ENCODE measurements at places on chromosomes 3 and 15.

DNA sequence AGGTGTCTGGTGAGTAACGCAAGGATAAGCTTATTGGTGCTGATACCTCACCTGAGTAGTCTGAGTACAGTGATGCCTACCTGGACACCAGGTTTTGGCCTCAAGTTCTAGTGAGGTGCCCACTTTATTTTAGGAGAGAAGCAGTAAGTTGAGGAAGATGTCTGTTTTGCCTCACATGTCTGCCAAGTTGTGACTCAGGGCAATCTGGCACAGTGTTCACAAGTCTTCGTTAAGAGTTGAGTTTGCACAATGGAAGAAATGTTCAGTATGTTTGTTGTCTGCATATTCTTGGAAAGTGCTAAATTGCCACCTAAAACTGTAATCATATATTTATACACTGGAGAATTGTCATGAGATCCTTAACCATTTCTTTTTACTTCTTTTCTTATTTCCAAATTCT is 122.2 kb downstream of the KCNH8 start:
- DNase-seq, result no peak

DNA sequence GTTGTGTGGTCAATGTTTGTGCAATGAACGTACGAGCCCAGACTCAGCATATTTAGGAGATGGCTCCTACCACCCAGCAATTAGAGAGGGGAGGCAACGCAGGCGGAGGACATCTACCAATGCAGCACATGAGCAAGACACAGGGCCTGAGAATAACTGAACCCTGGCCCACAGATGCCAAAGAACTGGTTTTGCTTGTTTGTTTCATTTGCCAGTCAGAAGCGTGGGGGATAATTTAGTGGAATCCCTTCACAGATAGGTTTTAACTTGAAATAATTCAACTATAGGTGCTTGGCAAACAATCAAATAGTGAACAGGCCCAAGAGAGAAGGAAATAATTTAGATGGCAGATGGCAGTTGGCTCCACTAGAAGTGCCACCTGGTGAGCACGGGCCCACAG is 54.8 kb downstream of the LIPC start:
- no peak for DNase-seq

DNA sequence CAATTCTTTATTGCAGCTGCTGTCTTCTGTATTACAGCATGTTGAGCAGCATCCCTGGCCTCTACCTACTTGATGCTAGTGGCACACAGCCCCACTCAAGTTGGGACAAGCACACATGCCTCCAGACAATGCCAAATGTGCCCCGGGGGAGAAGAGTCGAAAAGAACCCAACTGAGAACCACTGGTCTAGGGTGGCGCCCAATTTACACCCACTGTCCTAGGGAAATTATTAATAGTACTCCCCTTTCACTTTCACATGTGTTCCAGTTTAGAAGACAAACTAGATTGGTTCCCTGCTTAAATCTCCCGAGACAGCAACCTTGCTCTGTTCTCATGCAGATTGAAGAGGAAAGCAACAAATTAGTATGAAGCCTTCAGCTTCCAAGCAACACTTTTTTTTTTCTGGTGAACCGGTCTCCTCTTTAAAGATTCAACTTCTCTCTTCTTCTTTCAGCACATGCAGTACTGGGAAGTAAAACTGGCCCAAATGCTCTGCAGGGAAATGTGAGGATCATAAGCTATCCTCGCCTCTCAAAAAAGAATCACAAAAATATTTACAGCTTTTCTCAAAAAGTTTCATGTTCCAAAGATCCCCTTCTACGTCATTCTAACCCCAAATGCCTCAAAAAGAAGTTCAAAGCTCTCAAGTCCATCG is 823.9 kb upstream of the CFAP20DC start:
- no peak for DNase-seq

- DNase-seq, result no peak
These were observed 479.4 kb downstream of the NTRK3 start for GRCh38 chr15:87777054-87777561.

- DNase-seq, result no peak
These were observed 333.1 kb upstream of the KCNMB2 start for GRCh38 chr3:178203165-178203564.

DNA sequence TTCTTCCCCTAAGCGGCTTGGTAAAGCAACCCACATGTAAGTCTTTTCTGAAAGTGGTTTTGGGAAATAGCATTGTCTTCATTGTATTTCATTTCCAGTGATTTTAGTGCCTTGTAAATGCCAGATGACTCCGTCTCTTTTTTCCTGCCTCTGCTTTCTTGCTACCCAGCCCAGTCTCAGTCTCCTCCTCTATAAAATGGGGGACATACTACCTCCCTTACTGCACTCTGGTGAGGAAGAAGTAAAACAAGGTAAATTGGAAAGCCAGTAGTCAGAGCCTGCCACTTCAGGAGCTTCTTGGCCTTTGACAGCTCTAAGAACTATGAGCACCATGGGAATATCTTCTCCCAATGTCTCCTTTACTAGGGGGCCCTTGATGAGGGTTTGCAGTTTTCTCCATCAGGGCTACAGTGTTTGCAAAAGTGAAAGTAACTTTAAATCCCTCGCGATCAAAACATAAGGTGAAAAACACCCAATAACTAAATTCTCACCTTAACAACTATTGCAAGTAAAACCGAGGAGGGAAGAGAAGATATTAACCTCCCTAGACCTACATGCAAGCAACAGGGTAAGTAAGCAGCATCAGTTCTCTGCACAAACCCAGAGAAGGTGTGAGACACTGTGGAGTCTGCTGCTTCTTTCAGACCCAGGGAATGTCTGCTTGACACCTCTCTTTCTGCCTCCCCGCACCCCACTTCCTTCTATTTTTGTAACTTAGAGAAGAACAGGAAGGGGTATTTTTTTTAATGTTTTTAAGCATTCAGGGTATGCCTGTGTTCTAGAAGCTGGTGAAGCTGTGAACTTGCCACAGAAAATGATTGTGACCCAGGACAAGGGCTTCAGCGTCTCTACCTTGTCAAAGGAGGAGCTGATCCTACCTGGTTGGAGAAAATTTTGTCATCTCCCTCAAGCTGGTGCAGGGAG is 159.1 kb upstream of the EOMES start:
- DNase-seq, result peak; percentile 63

Measured in CD4-positive, alpha-beta T cell treated with Interleukin-15 for 4 hours (primary cell).